ENCODE measurements at places on chromosomes 12 and 14.

DNA sequence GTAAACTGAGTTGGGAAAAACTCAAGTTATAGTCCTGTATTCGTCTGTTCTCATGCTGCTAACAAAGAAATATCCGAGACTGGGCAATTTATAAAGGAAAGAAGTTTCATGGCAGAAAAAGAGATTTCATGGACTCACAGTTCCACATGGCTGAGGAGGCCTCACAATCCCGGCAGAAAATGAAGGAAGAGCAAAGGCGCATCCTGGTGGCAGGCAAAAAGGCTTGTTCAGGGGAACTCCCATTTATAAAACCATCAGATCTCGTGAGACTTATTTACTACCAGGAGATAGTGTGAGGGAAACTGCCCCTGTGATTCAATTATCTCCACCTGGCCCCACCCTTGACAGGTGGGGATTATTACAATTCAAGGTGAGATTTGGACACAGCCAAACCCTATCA lies 292.6 kb upstream of the SYT1 start:
- DNase-seq, result no peak

DNA sequence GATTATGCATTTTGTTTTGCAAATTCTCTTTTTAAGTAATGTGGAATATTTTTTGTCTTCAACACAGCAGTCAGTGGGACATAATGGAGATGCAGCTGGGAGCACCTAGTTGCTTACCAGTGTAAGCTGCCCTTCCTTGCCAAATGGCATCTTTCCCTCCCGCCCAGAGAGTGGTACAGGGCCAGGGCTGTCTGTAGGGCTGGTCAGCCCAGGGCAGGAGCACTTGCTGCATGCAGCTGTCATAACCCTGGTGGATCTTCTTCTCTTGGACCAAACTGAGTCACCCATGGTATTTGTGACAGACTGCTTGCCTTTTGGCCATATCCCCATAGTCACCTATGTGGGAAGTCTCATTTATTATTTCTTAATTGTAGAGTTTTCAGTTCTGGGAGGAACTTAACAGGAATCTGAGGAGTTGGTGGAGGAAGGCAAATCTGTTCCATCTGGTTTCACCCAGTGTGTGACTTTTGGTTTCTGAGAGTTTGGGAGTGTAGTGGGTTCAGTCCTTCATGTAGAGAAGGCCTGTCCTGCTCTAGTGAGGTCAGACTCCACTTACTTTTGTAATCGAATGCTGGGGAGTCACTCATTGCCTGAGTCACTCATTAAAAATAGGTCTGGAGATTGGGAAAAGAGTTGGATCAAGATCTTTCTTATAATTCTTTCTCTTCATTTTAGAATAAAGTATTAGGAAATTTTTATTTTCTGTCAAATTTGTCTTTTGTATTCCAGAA lies 62.0 kb upstream of the ASPG start:
- no peak for DNase-seq

DNA sequence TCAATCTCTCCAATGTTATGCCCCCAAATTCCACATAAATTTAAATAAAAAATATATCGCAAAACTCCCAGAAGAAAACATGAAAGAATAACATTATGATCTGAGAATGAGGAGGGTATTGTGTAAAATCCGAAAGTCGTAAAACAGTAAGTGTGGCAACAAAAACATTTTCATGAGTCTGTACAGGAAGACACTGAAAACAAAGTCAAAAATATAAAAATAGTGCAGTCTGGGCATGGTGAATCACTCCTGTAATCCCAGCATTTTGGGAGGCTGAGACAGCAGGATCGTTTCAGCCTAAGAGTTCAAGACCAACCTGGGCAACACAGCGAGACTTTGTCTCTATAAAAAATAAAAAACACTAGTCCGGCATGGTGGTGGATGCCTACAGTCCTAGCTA lies 57.1 kb downstream of the SPTLC2 start:
- no peak for DNase-seq

DNA sequence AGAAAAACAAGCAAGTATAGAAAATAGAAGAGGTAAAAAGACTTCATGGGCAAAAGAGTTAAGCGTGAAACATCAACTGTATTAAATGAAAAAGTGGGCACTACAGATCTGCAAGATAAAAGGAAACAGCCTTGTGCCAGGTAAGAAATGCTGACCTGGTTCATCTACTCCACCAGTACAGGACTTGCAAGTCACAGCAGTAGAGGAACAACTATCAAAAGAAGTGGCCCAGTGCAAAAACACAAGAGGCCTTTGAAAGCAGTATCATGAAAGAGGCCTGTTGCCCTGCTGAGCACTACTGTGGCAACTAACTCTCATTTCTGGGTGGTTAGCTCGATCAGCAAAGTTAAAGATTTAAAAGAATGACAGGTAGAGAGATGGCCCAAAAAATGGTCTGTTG lies 10.5 kb downstream of the DHRS7 start:
- DNase-seq, result no peak

DNA sequence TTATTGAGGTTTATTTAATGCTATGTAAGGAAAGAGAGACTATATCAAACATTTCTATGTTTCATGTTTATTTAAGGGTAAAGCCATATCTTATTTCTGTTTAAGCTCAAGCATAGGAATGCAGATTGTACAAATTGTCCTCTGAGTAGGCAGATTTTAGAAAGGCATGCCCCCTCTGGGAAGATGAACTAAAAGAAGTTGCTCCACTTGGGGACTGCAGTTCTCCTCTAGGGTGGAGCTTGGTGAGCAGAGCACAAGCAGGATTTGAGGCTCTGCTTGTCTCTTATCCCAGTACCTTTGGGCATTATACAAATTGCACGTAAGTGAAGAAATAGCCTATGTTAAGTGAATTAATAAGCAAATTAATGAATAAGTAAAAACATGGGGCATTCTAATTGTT lies 96.2 kb upstream of the PDE3A start:
- DNase-seq, result no peak

DNA sequence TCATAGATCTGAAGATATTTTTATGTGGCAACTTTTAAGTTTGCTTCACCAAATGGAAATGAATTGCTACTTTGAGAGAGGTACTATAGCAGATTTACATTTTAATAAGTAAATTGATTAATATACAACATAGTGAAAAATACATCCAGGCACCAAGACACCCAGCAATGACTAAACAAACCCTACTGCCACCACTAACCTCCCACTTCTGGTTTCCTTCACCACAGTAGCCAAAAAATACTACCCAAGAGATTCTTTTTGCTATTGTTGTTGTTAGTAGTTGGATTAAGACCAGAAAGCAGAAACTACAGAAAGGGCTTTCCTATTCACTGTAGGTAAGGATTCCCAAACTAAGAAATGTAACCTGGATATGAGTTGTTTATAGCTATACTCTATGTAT lies 54.1 kb downstream of the COCH start:
- no peak for DNase-seq

GRCh38 chr12:113127791-113128199 lies 7.8 kb downstream of the RASAL1 start:
- DNase-seq, result no peak

GRCh38 chr14:28987516-28987915 lies 220.9 kb downstream of the FOXG1 start:
- no peak for DNase-seq

DNA sequence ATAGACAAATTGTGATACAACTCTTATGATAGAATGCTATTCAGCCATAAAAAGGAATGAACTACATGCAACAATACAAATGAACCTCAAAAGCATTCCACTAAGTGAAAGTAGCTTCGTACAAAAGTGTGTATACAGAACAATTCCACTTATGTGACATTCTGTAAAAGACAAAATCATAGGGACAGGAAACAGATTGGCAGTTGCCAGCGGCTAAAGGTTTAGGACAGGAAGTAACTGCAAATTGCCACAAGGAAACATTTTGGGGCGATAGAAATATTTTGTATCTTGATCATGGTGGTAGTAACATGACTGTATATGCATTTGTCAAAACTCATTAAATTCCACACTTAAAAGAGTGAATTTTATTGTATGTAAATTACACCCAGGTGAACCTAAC lies 113.4 kb downstream of the CAPZA3 start:
- no peak for DNase-seq

GRCh38 chr12:98606359-98606988 lies 13.0 kb downstream of the SLC25A3 start:
- peak; percentile 6 for DNase-seq

- DNase-seq, result peak; percentile 14
Observed at GRCh38 chr12:2003676-2004112, 563 bp downstream of the DCP1B start.

GRCh38 chr14:103241531-103241930 lies 92.5 kb upstream of the EIF5 start:
- no peak for DNase-seq

DNA sequence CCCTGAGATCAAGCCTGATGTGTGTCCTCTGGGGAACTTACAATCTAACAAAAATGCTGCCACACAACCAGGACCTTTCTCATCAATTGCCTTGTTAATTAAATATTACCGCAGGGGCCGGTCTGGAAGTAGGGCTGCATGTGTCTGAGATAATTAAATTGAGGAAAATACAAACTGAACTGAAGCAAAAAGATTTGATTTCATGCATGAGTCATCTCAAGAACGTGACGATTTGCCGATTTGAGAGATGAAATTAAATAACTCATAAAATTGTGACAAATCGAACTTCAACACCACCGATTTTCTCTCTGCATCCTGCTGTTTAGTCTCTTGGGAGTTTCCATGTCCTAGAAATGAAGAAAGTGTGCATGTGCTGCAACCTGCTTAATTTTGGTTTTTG lies 94.6 kb upstream of the DAAM1 start:
- DNase-seq, result no peak

- DNase-seq, result no peak
Observed at GRCh38 chr14:100781952-100782351, 44.0 kb upstream of the MEG3 start.

GRCh38 chr12:106090591-106091445 lies 47.9 kb downstream of the NUAK1 start:
- no peak for DNase-seq

DNA sequence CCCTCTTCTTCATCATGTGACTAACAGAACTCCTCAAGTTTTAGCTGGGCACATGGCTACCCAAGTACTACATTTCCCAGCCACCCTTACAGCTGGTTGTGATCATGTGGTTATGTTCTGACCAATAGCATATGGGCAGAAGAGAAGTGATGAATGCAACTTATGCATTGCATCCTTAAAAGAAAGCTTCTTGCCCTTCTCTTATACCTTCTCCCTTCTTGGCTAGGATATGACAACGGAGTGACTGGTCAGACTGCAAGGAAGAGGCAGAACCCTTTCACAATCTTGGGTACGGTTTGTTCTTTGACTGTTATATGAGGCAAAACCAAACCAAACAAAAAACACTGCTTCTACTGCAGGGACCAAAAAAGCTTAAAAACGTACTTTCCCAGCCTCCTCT lies 66.5 kb upstream of the MAX start:
- DNase-seq, result no peak

DNA sequence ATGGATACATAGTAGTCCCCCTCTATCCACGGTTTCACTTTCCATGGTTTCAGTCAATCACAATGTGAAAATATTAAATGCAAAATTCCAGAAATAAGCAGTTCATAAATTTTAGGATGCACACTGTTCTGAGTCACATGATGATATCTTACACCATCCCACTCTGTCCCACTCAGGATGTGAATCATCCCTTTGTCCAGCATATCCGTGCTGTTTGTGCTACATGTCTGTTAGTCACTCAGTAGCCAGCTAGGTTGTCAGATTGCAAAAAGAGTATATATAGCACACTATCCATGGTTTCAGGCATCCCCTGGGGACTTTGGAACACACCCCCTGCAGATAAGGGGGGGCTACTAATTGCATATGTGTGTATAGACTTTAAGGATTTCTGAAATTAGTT lies 8.1 kb upstream of the NAA30 start:
- DNase-seq, result no peak

GRCh38 chr14:95452176-95452892 lies 64.1 kb downstream of the SYNE3 start:
- DNase-seq, result no peak

GRCh38 chr12:68873316-68873715 lies 59.7 kb downstream of the CPM start:
- DNase-seq, result no peak

GRCh38 chr14:92568621-92569479 lies 55.3 kb downstream of the RIN3 start:
- no peak for DNase-seq

DNA sequence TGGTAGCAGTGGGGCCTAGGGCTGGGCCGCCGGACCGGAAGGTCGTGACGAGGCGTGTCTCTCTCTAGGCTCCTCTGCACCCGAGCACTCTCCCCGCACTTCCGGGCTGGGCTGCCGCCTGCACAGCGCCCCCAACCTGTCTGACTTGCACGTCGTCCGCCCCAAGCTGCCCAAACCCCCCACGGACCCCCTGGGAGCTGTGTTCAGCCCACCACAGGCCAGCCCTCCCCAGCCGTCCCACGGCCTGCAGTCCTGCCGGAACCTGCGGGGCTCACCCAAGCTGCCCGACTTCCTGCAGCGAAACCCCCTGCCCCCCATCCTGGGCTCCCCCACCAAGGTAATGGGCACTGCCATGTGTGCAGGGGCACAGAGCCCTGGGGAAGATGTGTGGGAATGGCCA lies 13.3 kb upstream of the PUS1 start:
- no peak for DNase-seq

- no peak for DNase-seq
Observed at GRCh38 chr14:52067873-52068614, 815 bp downstream of the NID2 start.

GRCh38 chr14:95410838-95411237 lies 91.1 kb upstream of the CLMN start:
- DNase-seq, result no peak

DNA sequence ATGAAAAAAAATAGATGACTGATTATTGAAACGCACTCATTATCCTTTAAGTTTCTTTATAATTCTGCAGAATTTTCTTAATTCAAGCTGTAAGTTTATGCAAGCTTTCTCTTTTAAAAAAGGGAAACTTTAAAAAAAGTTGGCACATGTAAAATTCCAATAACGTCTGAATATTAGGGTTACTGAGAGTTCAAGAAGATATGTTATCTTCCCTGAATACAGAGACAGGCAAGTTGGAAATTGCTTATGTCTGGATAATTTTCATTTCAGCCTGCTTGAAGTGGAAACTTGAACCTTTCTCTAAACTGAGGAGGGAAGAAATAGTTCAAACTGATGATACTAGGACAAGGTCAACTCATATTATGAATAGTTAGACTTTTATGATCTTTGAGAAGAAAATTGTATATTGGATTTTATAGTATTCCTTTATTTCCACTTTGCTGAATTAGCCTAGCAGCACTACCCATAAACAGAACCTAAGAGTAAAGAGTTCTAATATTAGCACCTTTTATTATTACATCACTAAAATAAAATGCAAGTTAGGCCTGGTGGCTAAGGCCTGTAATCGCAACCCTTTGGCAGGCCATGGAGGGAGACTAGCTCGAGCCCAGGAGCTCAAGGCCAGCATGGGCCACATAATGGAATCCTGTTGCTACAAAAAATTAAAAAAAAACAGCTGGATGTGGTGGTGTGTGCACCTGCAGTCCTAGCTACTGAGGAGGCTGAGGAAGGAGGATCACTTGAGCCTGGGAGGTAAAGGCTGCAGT lies 288.0 kb downstream of the TRHDE start:
- no peak for DNase-seq

- DNase-seq, result no peak
Observed at GRCh38 chr14:54147282-54147681, 190.7 kb upstream of the BMP4 start.

- DNase-seq, result no peak
Observed at GRCh38 chr12:100413001-100413400, 56.1 kb downstream of the SLC17A8 start.

Data from GF-D8 (cell line).